Natural killer cell treated with Interleukin-12 subunit alpha and Interleukin-12 subunit beta and Interleukin-15 and Interleukin-18, amount 100 ng/mL, for 72 hours (primary cell): ENCODE measurements at places on chromosomes 16 and 17. TPM values are rescaled to one million over a fixed set of nuclear protein-coding genes. Genes with fewer than 3 reads are reported as not detected.

DNA sequence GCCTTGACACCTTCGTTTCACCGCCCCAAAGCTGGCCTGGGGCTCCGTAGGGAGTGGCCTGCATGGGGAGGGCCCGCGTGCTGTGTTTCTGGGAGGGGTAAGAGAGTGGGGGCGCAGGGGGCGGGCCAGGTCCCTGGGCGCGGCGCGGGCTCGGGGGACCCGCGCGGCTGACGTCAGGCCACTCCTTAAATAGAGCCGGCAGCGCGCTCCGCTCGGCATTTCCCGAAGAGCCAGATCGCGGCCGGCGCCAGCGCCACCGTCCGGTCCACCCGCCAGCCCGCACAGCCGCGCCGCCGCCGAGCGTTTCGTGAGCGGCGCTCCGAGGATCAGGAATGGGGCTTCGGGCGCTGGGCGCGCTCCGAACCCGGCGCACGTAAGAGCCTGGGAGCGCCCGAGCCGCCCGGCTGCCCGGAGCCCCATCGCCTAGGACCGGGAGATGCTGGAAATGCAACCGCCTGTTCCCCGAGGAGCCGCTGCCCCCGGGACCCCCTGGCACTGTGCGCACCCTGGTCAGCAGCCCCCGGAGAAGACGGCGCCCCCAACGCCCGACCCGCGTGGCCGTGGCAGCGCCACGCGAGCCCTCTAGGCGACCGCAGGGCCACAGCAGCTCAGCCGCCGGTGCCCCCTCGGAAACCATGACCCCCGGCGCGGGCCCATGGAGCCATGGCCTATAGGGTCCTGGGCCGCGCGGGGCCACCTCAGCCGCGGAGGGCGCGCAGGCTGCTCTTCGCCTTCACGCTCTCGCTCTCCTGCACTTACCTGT is at the start of gene HS3ST2:
HS3ST2 (plus strand) TSS at position 215 of the 763 bp plus-strand sequence; CDS start at position 664, 449 bp downstream.
- H3K27ac ChIP-seq = no peak within 1 kb of the TSS
- peaks cover 24% of the 10 kb centered on the region for H3K27me3 ChIP-seq
- no peaks in the 10 kb centered on the region for H3K36me3 ChIP-seq
- no peak for DNase-seq

- peaks cover 31% of the 10 kb centered on the region for H3K4me1 ChIP-seq
- no peaks in the 10 kb centered on the region for H3K27me3 ChIP-seq
- H3K36me3 ChIP-seq = no peaks in the 10 kb centered on the region
- peak within 1 kb of the TSS; percentile 96 for H3K27ac ChIP-seq
These were observed at the start of gene DHX58 for GRCh38 chr17:42112552-42113176. Gene DHX58, minus strand, starts transcription at chr17:42112714. Its CDS starts 822 bp downstream, at chr17:42111892.

GRCh38 chr16:86834451-86835035 is 256.2 kb downstream of the FOXL1 start:
- peaks cover 3% of the 10 kb centered on the region for H3K27me3 ChIP-seq
- H3K36me3 ChIP-seq = no peaks in the 10 kb centered on the region
- H3K4me1 ChIP-seq = peaks cover 10% of the 10 kb centered on the region

DNA sequence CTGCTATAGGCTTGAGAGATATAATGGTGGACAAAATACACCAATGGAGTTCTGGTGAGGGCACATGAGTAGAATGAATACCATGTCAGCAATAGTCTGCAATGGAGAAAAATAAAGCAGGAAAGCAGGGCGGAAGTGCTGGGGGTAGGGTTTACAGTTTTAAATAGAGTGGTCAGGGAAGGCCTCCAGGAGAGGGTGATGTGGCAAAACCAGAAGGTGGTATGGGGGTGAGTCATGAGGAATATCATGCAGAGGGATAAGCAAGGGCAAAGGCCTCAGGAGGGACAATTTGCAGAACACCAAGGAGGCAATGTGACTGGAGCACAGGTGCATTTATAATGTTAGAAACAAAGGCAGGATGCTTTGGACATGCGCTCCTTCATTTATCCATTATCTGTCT is 102.0 kb downstream of the ITFG1 start:
- H3K27me3 ChIP-seq = no peaks in the 10 kb centered on the region
- H3K4me3 ChIP-seq = no peak overlapping the region
- H3K27ac ChIP-seq = no peak overlapping the region
- H3K36me3 ChIP-seq = peaks cover 4% of the 10 kb centered on the region
- no peaks in the 10 kb centered on the region for H3K4me1 ChIP-seq

DNA sequence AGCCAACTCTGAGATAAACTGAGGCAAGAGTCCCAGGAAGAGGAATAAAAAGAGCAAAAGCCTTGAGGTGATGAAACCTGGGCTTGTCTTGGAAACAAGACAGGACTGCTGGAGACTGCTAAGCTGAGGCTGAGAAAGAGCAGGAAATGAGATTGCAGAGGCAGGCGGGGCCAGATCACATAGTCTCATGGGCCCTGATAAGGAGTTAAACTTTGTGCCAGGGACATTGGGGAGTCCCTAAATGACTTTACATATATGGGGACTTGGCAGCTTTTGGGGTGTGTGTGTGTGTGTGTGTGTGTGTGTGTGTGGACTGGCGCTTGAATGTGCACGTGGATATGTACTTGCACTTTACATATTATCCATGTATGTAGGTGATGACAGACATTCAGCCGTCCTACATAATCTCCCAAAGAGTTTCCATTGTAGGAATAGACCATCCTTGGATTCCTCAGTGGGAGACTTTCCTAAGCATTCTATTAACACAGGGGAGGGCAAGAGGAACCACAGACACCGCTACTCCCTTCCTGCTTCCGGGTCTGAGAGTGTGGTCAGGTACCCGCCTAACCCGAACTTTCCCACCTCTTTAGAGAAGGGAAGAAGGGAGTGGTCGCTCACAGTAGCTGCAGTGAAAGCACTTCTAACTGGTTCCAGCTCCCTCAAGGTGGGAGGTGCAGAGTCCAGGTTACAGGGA is 123.1 kb downstream of the LYRM1 start:
- H3K4me1 ChIP-seq = peaks cover 13% of the 10 kb centered on the region
- H3K4me3 ChIP-seq = peak overlapping the region; percentile 33
- no peak for DNase-seq
- H3K27me3 ChIP-seq = no peaks in the 10 kb centered on the region

GRCh38 chr16:19883296-19883965 is 1.2 kb downstream of the GPRC5B start:
- H3K4me1 ChIP-seq = peaks cover 14% of the 10 kb centered on the region
- no peak for DNase-seq
- H3K27me3 ChIP-seq = peaks cover 33% of the 10 kb centered on the region
- H3K4me3 ChIP-seq = no peak overlapping the region
- no peak overlapping the region for H3K27ac ChIP-seq

GRCh38 chr17:6101706-6102105 is 31.5 kb downstream of the WSCD1 start:
- H3K4me1 ChIP-seq = no peaks in the 10 kb centered on the region
- DNase-seq = peak; percentile 6
- H3K27me3 ChIP-seq = peaks cover 6% of the 10 kb centered on the region
- H3K27ac ChIP-seq = no peak overlapping the region

Gene LDHD
- 1.1 TPM for total RNA-seq

Gene TBC1D3E
- not detected for total RNA-seq

Gene CIBAR2
- not detected for total RNA-seq

Gene CMTM2
- total RNA-seq = 0.45 TPM

Gene AFMID
- 17.0 TPM for total RNA-seq

Gene TUBB3
- 9.6 TPM for total RNA-seq

Gene PABPN1L
- not detected for total RNA-seq

Gene COA3
- total RNA-seq = 48.0 TPM

Gene TBC1D3K
- total RNA-seq = not detected

Gene RAD51D
- 27.8 TPM for total RNA-seq

Gene SLC13A2
- total RNA-seq = not detected

Gene DNAAF1
- not detected for total RNA-seq
